Islet precursor cell (in vitro differentiated cells): ENCODE measurements at places on chromosomes 5 and 9.

- DNase-seq: no peak
Measured at GRCh38 chr9:91991721-91992341, 41.8 kb upstream of the ROR2 start.

DNA sequence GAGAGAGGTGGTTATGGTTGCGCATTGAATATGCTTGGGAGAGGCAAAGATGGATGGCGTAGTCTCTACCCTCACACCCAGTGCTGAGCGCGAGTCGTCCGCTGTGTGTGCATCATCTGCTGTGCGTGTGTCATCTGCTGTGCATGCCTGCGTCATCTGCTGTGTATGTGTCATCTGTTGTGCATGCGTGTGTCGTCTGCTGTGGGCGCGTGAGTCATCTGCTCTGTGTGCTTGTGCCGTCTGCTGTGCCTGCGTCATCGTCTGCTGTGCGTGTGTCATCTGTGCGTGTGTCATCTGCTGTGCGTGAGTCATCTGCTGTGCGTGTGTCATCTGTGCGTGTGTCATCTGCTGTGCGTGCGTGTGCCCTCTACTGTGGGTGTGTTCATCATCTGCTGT is 68.0 kb upstream of the IRX4 start:
- peak; percentile 81 for DNase-seq

DNA sequence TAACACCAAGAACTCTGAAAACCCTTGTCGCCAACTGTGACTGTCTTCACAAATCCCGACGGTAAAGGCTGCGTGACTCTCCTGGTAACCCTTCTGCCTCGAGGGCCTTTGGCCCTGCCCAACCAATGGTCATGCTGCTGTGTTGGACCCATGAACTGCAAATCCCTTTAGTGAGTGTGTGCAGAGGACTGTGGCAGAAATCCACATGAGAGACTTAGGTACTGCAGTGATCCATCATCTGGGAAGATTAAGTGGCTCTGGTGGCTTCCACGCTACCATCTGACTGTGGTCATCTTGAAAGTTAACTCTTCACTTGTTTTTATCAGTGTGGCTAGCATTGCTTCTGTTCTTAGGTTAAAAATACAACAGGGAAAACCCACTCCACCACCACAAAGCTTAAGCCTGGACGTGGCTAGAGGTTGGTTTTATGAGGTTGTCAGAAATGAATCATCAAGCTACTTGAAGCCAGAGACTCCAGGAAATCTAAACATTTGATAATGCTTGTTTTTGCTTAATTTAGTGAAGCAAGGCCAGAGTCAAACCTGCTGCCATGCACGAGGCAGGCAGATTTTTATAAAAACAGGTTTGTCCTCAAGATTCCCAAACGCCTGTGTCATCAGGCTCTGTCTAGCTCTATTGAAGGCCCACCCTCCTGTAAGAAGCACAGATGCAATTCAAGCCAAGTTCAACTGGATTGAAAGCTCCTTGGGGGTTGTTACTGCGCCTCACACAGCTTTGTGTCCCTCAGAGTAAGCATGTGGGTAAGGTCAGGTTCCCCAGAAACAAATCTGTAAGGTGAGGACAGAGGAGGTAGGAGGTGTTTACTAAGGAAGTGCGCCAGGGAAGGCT is 52.7 kb upstream of the ERCC6L2 start:
- DNase-seq: peak; percentile 69

- DNase-seq: no peak
Measured at GRCh38 chr5:175859916-175860315, 11.5 kb upstream of the CPLX2 start.

DNA sequence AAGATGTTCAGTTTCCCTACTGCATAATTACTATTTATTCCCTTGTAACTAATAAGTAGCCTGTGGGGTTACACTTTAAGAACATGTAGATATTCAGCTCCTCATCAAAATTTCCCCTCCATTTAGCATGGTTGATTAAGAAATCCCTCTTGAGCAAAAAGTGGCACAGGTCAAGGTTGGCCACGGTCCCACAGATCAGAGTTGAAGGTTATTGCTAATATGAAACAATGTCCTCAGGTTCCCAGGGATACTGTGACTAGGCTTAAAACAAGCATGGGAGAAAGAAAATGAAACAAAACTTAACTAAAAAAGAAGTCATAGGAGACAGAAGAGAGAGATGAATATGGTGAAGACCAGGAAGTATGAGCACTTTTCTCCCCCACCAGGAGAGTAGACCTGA is 64.2 kb downstream of the RFK start:
- DNase-seq: no peak
